ENCODE measurements at places on chromosomes 12 and 14.

DNA sequence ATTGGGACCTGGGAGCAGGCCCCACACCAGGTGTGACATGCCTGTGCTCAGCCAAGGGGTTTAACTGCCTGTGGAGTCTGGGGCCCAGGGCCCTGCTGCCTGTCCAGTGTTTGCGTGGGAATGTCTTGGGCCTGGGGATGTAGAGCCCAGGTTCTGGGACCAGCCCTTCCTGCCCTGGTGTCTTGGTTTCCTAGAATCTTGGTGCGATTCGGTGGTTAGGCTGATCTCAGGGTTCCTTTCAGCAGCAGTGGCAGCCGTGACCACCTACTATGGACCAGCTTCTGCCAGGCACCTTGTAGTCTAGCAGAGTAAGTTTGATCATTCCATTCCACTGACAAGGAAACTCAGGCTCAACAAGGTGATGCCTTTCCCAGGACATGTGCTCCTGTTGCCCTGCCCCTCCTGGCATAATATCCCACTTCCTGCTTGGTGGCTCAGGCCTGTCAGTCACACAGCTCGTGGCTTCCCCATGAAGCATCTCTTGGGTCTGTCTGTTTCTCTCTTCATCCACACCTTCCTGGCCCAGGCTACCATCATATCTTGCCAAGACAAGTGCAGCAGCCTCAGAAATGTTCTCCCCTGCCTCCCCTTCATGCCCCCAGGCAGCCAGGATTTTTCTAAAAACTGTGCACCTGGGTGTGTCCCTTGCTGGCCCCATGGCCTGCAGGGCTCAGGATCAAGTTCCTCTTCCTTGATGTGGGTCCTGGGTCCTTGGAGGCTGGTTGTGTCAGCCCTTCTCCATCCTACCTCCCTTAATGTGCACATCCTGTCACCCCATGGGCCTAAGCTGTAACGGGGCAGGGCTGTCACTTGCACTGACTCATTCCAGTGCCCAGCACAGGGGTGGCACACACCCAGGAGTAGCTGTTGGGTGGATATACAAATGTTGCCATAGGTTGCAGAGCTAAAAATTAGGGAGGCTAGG is 101.6 kb downstream of the SLC25A47 start:
- no peak for DNase-seq

GRCh38 chr14:37573356-37573755 is 21.7 kb downstream of the FOXA1 start:
- DNase-seq, result no peak

DNA sequence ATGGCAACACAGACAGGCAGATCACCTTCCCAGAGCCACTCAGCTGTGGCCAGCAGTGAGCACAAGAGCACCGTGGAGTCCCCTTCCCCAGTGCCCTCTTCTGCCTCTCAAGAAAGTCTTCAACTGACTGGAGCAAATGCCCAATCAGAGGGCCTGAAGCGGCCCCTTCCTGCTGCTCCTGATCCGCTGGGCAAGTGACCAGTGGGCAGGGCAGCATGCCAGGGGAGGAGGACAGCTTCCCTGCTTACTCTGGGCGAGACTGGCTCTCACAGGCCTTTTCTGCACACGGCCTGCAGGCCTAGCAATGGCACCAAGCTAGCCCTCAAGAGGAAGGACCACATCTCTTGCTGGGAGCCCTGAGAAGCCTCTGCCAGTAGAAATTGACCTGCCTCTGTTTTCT is 890 bp downstream of the KRT71 start:
- no peak for DNase-seq

DNA sequence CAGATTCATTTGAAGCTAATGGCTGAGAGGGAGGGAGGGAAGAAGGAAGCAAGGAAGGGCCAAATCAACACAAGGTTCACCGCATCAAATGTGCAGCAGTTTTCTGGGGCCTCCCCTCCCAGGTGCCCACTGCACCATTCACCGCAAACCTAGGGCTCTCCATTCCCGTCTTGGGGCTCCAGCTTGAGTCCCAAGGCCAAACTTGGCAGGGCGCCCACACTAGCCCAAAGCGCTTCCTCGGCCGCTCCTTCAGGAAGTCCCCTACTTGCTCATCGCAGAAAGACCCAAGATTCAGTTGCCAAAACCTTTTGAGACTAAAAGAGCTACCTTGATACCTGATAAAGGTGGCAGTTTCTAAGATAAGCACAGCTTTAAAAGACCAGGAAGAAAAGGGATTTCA is 140.5 kb upstream of the FKBP4 start:
- DNase-seq, result no peak

DNA sequence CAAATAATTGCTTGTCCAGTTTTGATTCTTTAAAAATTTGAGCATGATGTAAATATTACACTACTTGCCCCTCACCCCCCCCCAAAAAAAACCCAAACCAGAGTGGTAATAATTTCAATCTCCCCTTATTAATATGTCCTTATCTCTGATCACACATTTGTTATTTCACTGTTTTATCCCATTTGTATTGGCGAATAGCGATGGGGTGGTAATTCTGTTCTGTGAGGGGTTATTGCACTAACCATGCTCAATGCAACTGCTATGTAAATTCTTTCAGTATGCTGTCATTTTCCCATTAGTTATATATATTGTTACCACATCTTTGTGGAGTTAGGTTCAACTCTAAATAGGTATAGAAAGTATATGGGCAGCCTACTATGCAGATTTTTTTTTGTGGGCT is 1.1 kb downstream of the RIMKLB start:
- DNase-seq, result peak; percentile 30

DNA sequence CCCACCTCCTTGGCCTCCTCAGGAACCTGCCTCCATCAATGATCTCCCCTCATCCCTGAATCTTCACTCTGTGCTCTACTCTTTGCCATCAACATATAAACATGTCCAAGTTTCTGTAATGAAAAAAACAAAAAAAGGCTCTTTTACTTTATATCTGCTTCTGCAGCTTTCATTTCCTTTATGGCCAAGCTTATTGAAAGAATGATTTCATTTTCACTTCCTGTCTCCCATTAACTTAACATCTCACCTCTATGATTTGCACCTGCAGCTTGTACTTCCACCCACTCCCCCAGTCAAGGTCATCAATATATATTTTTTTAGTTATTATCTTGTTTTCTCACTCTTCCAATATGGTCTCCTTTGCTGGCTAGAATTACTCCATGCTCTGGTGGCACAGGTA is 15.6 kb upstream of the RNU6-7 start:
- no peak for DNase-seq

- DNase-seq, result peak; percentile 5
Observed at GRCh38 chr14:36057452-36058116, 118.9 kb downstream of the PTCSC3 start.

GRCh38 chr12:110012137-110012536 is 12.9 kb downstream of the ANKRD13A start:
- DNase-seq, result peak; percentile 25

DNA sequence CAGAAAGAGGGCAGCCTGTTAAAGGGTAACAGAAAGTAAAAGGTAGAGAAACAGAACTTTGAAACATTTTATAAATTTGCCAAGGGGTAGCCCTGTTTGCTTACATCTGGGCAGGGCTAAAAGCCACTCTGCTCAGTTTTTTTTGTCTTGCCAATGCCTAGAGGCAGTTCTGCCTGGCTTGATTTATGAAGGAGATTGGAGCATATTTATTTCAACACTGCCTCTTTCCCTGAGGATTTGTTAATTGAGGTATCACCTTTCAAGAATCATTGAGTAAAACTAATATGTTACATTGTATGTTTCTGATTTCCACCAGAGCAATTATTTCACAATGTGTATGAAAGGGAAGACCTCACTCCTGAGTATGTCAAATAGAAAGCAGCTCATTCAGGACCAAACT is 160.8 kb downstream of the GXYLT1 start:
- no peak for DNase-seq

DNA sequence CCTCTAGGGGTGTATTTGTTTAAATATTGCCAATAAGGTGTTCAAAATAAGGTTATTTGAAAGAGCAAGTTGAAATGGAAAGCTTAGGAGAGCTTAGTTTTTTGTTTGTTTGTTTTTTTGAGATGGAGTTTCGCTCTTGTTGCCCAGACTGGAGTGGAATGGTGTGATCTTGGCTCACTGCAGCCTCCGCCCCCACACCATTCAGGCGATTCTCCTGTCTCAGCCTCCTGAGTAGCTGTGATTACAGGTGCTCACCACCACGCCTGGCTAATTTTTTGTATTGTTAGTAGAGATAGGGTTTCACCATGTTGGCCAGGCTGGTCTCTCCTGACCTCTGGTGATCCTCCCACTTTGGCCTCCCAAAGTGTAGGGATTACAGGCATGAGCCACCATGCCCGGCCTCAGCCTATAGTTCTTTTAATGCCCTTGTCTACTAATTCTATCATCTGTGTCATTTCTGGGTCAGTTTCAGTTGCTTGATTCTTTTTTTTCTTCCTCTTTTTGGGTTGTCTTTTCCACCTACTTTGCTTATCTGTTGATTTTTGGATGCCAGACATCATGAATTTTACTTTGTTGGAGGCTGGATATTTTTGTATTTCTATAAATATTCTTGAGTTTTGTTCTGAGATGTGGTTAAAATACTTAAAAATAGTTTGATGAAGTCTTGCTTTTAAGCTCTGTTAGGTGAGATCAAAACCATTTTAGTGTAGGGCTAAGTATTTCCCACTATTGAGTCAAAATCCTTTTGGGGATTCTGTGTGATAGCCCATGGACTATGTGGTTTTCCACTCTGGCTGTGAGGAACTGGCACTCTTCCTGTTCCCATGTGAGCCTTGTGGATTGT is 18.7 kb downstream of the RCOR1 start:
- no peak for DNase-seq

DNA sequence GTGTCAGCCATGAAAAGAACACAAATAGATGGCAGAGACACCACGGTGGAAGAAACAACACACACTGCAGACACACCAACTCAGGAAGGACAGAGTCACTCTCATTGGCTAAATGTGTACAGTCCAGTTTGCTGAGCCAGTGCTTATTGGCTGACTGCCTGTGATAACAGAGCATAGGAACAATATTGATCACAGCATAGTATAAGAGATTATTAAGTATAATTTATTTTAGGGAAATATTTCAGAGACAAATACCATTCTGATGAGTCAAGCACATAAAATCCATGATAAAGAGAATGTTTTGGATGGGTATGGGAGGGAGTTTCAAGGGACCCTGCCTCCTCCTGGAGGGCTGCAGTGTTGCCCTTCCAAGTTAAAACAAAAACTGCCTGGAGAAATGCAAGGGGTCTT is 50.9 kb downstream of the BTG1 start:
- DNase-seq, result peak; percentile 41

- no peak for DNase-seq
Observed at GRCh38 chr14:91857614-91858013, 9.7 kb downstream of the TC2N start.

GRCh38 chr14:94127330-94127729 is 2.1 kb downstream of the IFI27L2 start:
- no peak for DNase-seq

DNA sequence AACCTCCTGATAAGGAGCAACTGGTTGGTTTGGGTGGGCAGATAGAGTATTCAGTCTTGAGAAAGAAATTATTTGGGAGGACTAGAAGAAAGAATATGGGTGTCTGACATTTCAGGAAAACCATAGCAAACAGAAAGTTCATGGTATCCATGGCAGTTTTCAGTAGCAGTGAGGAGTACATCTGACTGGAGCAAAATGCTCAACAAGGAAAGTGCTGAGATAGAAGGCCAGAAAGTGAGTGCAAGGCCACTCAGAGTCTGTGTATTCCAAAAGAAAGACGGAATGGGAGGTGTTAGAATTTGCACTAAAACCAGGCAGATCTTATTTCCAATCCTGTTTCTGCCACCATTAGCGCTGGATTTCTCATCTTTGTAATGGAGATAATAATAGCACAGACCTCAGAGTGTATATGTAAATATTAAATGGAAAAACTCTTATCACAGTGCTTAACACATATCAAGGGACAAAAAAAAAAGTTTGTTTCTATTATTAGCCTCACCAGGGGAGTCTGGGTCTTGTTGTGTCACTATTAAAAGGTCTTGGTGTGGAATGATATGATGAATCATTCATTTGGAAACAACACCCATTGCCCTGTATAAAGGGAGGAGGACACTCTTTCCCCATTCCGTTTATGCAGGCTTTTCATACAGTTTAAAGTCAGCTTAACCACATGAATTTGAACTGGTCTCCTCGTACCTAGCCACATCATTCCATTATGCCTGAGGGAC is 349.8 kb downstream of the IPO8 start:
- DNase-seq, result no peak

DNA sequence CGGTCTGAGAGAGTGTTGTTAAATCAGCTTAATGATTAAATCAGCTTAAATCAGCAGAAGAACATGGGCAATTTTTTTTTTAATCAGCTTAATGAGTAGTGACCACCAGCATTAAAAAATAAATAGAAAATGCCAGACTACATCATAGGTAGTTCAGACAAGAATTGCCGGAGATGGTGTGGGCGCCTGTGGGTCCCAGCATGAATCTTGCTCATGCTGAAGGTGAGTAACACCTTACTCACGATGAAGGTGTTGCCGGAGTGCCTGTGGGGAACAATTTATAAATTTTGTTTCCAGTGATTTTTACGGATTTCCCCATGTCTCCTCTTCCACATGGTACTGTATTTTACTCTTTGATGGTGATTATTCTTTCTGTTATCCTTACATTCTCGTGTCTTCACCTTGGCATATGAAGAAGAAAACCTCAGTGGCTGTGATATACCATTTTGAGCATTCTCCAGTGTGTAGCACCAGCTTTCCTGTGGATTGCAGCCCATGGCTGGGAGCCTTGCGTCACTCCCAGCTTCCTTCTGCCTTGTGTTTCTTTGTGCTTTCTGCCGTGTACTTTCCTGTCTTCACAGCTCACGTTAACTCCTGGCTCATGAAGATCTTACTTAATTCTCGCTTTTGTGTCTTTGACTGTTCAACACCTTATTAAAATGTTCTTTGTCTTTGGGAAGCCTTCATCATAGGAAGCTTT is 4.7 kb downstream of the TDRD9 start:
- DNase-seq, result no peak

GRCh38 chr14:77761205-77761931 is 412 bp upstream of the SNW1 start:
- peak; percentile 93 for DNase-seq

GRCh38 chr14:99011385-99011784 is 260.6 kb downstream of the BCL11B start:
- no peak for DNase-seq

DNA sequence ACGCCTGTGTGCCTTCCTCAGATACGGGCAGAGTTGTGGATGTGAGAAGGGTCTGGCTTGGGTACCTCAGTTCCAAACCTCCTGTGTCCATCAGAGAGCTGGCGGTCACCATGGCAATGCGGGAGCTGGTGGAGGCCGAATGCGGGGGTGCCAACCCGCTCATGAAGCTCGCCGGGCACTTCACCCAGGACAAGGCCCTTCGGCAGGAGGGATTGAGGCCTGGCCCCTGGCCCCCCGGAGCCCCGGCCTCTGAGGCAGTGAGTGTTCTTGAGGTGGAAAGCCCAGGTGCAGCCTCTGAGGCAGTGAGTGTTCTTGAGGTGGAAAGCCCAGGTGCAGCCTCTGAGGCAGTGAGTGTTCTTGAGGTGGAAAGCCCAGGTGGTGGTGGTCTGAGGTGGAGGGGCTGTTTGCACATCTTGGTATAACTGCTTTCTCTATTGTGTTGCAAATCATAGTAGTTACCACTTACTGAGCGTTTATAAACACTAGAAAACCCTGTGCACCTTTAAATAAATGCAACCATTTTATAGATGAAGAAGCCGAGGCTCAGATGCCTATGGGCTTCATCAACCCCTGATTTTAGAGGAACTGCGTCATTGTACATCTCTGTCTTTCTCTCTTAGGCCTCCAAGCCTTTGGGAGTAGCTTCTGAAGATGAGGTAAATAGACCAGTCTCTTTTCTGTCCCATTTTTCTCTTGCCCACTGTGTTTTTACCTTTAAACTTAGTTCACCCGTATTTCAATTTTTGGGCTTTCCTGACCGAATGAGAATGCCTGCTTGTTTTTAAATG is 976 bp downstream of the PEX5 start:
- DNase-seq, result peak; percentile 28

- peak; percentile 87 for DNase-seq
Observed at GRCh38 chr12:65699251-65699650, 125.0 kb upstream of the HMGA2 start.
